ENCODE measurements at places on chromosomes 3 and 15. TPM values are rescaled to one million over a fixed set of nuclear protein-coding genes. Genes with fewer than 3 reads are reported as not detected.

- no peak for DNase-seq
Measured at GRCh38 chr3:186380622-186381380, 18.8 kb upstream of the DGKG start.

GRCh38 chr3:165545059-165545458 lies 292.2 kb downstream of the BCHE start:
- DNase-seq = no peak

- DNase-seq = peak; percentile 88
Measured at GRCh38 chr3:159796744-159797143, 191.9 kb upstream of the IL12A start.

DNA sequence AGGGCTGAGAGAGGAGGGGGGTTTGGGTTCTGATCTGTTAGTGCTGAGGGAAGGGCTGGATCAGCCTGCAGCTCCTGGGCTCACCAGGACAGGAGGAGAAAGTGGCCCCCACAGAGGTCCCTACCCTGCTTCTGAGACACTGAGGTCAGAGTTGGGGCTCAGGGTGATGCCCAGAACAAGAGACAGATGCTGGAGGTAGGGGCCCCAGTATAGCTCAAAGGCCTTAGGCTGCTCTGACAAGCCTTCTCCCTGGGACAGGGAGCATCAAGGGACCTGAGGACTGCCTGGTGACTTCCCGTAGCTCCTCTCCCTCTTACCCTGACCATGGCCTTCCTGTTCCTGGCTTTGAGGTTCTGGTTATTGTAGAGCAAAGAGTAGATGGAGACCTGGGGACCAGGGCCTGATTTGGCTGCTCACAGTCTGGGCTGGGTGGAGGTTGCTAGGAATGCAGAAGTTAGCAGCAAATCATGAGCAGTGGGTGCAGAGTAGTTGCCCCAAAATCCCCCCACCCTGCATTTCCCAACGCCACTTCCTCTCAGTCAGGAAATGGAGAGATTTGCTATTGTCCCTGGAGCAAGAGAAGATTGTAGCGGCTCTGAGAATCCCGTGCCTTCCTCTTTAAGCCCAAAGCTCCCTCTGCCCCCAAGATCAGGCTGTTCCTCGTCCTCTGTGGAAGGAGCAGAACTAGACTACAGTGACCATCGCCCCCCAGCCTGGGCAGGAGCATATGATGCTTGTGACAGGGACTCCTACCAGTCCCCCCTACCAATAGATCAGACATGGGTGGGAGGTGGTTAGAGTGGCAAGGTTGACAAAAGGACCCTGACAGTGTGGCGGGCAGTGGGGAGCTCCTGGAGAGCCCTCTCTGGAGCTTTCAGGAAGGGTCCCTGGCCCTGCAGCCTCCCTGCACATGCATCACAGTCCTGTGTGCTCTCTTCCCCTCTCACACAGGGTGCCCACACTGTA lies 47.4 kb upstream of the SEC22A start:
- no peak for DNase-seq

CAMP gene
- total RNA-seq = not detected

VEPH1 gene
- total RNA-seq = 60.1 TPM

- DNase-seq = no peak
Measured at GRCh38 chr15:64979252-64979710, 10.4 kb downstream of the SPG21 start.

TIPIN gene
- total RNA-seq = 11.1 TPM

GRCh38 chr15:51267051-51267702 lies 71.2 kb downstream of the CYP19A1 start:
- DNase-seq = no peak

CEMIP gene
- 51.4 TPM for total RNA-seq

OIP5 gene
- total RNA-seq = 5.4 TPM

PLCB2 gene
- 0.50 TPM for total RNA-seq

BFSP2 gene
- total RNA-seq = not detected

- DNase-seq = no peak
Measured at GRCh38 chr15:45337224-45337623, 41.1 kb downstream of the GATM start.

DNA sequence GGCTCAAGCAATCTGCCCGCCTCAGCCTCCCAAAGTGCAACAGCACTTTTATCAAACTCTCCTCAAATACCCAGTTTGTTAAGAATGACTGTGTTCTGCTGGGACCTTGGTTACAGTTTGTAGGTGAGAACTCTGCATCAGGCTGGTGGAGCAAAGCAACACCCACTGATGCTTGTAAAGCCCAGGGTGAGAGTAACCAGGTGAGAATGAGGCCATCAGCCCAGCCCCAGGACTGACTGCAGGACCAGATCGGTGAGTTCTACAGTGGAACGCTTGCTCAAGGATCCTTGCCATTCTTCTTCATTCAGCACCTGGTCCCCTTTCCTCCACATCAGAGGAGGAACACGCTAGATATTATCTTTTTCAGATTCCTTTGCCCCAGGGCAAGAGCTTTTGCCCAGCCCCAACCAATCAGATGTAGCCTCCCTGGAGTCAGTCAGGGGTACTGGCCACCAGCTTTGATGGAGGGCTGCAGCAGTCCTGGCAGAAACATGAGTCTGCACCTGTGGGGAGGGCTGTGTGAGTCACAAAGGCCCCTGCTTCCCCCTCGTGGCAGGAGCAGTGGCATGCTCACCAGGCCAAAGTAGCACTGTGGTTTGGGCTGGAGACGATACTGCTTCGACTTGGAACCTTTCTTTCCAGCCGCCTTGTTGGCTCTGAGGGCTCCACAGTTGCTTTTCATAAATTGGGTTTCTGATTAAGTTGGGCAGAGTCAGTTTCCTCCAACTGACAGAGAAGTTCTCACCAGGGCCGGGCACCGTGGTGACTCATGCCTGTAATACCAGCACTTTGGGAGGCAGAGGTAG lies 3.5 kb upstream of the SHISA5 start:
- peak; percentile 58 for DNase-seq

DNA sequence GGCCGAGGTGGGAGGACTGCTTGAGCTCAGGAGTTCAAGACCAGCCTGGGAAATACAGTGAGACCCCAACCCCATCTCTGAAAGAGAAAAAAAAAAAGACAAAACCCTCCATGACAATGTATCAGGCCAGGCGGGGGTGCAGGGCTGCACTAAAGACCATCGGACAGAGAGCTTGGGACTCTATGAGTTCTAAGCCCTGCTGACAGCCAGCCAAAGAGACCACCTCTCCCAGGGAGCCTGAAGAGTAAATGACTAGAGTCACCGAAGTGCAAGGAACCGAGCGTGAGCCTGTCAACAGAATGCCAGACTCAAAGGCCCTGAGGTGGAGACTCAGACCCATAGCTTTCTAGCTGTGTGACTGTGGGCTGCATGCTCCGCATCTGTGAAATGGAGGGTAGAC lies 12.5 kb downstream of the POC1A start:
- DNase-seq = no peak

- DNase-seq = no peak
Measured at GRCh38 chr3:119659606-119660291, 640 bp downstream of the POPDC2 start.

CAPN3 gene
- total RNA-seq = 1.4 TPM

SERPINI1 gene
- 2.7 TPM for total RNA-seq

DNA sequence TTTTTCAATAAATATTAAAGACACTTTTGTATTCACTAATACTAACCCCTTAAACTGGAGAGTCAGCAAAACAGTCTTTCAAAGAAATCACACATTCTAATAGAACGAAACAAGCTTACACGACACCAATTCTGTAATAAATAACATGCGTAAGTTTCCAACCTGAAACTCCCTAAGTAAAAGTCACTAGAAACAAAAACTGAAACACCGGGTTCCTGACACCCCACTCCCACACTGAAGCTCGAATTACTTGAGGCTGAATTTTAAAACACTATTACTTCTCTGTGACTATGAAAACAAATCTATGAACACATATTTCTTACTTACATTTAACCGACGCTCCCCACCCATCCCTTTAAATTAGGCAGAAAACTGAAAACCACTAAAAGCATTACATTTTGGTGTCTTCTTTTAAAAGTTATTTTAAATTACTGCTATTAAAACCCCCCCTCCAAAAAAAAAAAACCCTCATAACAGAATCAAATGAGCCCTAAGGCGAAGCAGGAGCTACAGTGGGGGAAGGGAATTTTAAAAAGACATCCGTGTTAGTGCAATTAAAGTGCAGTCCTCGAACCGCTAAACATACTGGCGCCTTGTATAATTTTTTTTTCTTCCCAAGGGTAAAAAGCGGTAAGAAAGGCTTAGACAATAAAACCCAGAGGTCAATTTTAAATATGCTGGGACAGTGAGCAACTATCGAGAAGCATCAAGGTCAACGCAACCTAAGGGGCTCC lies 878 bp downstream of the SPPL2A start:
- no peak for DNase-seq

C2CD4B gene
- not detected for total RNA-seq

GRCh38 chr15:77642793-77643430 lies 10.2 kb upstream of the LINGO1 start:
- no peak for DNase-seq

GRCh38 chr15:89654847-89655805 lies at the start of gene KIF7:
Gene KIF7 (minus strand): TSS chr15:89655467. CDS start chr15:89652930, 2,537 bp downstream.
- peak; percentile 45 for DNase-seq

GRCh38 chr15:95018888-95019545 lies 787.7 kb downstream of the MCTP2 start:
- peak; percentile 78 for DNase-seq

GRCh38 chr15:91142106-91142744 lies 42.2 kb downstream of the SV2B start:
- DNase-seq = no peak

- DNase-seq = no peak
Measured at GRCh38 chr15:43880406-43881194, 53.8 kb downstream of the WDR76 start.

- no peak for DNase-seq
Measured at GRCh38 chr3:152508705-152509104, 240.0 kb downstream of the MBNL1 start.

FANCD2OS gene
- not detected for total RNA-seq
